ENCODE measurements at places on chromosomes 5 and 9.

GRCh38 chr9:124330011-124330697 is 72.4 kb downstream of the NEK6 start:
- DNase-seq, result no peak

DNA sequence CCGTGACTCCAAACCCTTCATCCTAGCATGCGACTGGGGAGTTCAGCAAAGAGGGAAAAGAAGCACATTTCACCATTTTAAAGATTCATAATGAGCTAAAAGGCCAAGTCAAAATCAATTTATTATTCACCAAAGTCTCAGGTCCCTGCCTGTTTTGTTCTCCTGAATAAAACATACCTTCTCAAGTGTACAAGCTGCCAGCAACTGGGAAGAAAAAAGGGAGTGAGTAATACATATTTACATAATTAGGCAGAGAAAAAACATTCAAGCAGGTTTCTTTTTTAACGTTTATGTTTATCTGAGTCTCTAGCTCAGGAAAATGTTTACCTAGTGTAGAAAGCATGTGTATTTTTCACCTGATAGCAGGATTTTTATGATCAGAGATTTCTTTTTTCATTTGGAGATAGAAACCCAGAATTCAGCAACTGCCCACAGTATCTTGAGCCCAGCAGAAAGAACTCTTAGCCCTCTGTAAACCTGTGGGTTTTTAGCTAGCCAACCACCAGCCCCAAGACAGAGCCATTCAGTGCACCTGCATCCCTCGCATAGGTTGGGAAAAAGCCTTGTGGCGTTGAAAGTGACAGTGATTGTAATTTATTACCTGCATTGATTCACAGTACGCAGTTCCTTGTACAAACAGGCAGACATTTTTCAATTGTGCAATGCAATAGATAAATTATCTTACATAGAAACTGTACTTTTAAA is 117.9 kb upstream of the GRIA1 start:
- DNase-seq, result no peak

DNA sequence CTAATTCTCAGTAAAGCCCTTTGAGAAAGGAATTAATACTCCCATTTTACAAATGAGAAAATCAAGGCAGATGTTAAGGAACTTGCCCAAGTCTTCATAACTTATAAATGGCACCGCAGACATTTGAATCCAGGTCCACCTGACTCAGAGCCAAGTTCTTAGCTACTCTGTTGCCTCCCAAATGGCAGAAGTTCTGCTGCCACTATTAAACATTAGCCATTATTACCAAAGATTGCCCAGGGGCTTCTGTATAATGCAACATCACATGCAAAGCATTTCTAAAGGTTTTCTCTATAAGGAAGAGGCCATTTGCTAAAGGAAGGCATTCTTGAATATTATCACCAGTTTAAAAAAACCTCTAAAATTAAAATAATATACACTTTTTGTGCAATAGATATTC is 28.3 kb downstream of the TPD52L3 start:
- peak; percentile 44 for DNase-seq

DNA sequence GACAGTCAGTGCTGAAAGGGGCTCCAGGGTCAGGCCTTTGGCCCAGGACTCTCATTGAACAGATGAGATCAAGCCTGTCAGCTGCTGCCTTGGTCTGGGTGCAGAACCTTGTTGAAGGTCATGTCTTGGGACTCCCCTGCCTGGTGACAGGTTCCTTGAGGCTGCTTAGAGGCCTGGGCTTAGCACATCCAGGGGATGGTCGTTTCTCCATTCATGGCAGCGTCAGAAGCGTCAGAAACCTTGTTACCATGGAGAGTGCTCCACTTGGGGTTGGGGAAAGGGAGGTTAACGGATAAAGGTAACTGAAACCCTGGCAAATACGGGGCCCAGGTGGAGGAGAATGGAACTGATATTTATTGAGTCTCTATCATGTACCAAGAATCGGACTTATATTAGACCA is 8.8 kb downstream of the ARPC5L start:
- no peak for DNase-seq

GRCh38 chr9:130333041-130333711 is 67.6 kb downstream of the HMCN2 start:
- DNase-seq, result no peak

DNA sequence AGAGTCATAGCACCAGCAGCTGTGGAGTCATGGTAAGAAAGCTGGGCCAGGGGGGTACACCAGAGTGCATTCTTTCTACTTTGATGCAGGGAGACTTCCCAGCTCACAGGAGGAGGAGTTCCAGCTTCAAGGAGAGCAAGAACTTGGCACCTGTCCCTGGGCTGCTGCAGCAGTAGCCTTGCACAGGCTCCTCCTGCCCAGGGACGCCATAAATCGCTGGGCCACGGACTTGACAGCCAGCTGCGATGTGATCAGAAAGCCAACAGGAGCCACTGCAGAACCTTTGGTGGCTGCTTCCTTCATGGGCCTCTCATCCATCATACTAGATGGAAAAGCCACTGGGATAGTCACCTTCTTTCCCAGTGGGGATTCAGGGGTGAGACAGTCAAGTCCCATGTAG is 234.7 kb downstream of the NMUR2 start:
- no peak for DNase-seq

DNA sequence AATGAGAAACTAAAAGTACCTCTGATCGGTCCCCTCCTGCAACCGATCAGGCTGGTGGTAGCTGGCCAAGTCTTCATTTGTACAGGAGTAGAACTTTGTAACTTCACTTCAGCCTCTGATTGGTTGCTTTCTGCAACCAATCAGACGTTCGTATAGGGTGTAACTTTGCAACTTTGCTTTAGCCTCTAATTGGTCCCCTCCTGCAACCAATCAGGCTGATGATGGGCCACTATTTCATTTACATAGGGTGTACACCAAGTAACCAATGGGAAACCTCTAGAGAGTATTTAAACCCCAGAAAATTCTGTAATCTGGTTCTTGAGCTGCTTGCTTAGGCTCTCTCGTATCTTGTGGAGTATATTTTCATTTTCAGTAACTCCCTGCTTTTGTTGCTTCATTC is 445.5 kb downstream of the MED10 start:
- DNase-seq, result no peak

- no peak for DNase-seq
Measured at GRCh38 chr9:134930398-134930797, 12.7 kb upstream of the FCN1 start.

- DNase-seq, result peak; percentile 18
Measured at GRCh38 chr5:130571076-130571475, 594.0 kb downstream of the HINT1 start.

GRCh38 chr5:64458948-64459347 is 46.9 kb upstream of the RGS7BP start:
- no peak for DNase-seq

- DNase-seq, result no peak
Measured at GRCh38 chr5:68224509-68225187, 9.1 kb downstream of the PIK3R1 start.

GRCh38 chr5:30343707-30344106 is 849.8 kb upstream of the CDH6 start:
- DNase-seq, result no peak

- no peak for DNase-seq
Measured at GRCh38 chr9:98894761-98895160, 48.9 kb upstream of the COL15A1 start.

- DNase-seq, result no peak
Measured at GRCh38 chr5:138490648-138491283, 25.5 kb downstream of the EGR1 start.

- DNase-seq, result peak; percentile 89
Measured at GRCh38 chr9:114383521-114384231, 4.1 kb downstream of the AKNA start.

DNA sequence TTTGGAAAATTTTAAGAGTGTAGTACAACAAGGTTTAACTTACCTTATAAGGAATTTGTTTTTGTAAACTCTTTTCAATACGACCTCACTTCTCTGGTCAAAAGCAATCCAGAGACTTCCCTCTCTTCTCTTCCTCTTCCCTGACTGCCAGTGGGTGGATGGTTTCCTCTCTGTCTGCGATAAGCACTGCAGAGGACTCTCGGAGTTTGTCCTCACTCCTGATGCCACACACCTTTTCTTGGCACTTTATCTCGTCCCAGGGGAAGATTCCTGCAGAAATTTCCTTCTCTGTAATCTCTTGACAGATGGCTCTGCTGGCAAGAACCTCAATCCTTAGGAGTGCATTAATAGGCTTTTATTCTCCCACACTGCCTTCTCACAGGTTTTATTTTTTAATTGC is 641.6 kb downstream of the NR2F1-AS1 start:
- no peak for DNase-seq

DNA sequence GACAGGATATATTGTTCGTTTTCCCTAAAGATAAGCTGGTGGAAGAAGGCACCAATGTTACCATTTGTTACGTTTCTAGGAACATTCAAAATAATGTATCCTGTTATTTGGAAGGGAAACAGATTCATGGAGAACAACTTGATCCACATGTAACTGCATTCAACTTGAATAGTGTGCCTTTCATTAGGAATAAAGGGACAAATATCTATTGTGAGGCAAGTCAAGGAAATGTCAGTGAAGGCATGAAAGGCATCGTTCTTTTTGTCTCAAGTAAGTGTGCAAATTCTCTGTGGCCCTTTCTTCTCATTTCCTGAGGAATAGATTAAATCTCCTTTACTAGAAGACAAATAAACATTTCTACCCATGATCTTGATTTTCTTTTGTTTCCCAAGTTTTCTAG is 38.0 kb downstream of the OSMR start:
- peak; percentile 83 for DNase-seq

DNA sequence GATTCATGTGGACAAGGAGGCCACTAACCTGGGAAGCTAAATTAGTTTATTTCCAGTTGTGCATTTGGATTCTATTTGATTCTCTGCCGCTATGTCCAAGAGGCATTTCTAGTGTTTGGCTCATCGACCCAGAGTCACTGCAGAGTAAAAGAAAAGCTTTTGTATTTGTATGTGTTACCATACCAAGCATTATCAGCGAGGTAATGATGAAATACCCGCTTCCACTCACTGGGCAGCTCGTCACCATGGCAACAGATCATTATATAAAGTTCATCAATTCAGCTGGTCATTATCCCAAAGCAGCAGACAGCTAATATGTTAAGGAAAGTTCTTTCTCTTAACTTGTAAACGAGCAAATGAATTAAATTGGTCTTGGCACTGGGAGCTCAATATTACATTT is 380.3 kb downstream of the SEMA5A start:
- DNase-seq, result no peak

DNA sequence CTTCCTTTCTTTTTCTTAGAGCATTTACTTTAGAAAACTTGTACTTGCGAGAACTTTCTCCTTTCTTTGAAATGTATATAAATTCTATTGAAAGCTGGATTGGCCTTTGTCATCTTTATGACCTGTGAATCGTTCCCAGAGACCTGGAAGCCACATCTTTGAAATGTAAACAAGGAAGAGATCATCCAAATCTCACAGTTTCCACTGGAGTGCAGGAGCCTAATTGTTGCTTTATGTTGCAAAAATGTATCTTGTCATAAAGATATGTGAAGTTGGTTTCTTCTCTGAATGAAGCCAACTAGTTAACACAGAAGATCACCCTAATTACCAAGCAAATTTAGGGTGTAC is 1101.8 kb downstream of the TAF11L14 start:
- no peak for DNase-seq

DNA sequence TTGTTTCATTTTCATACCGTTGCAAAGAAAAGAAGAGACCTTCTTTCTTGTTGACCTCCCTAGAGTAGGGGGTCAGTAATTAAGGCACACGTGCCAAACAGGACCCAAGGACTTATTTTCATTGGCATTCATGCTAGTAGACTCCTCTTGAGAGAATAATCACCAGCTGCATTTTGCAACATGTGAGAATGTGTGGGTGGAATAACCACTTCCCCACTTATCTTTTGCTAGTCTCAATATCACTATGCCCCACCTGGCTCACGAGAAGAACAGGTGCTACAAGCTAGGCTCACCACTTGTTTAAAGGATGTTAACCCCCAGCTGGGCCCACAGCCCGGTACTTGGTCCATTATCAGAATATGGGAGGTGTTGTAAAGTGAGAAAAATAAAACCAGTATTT is 460.7 kb upstream of the MEF2C start:
- no peak for DNase-seq

- DNase-seq, result no peak
Measured at GRCh38 chr5:173920866-173921555, 32.9 kb downstream of the CPEB4 start.

- DNase-seq, result no peak
Measured at GRCh38 chr9:89400403-89401116, 82.3 kb downstream of the SECISBP2 start.

DNA sequence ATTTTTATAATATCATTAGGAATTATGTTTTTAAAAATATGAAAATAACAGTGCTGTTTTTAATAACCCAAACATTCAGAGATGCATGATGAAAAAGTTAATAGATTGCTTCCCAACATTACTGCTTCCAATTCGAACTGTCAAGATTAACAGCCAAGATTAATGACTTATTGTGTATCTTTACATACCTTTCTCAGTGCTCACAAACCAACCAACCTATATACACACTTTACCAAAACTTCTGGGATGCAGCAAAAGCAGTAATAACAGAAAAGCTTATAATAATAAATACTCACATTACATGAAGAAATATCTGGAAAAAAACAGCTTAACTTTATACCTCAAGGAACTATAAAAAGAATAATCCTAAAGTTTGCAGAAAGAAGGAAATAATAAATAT is 82.1 kb downstream of the TMEM232 start:
- no peak for DNase-seq

DNA sequence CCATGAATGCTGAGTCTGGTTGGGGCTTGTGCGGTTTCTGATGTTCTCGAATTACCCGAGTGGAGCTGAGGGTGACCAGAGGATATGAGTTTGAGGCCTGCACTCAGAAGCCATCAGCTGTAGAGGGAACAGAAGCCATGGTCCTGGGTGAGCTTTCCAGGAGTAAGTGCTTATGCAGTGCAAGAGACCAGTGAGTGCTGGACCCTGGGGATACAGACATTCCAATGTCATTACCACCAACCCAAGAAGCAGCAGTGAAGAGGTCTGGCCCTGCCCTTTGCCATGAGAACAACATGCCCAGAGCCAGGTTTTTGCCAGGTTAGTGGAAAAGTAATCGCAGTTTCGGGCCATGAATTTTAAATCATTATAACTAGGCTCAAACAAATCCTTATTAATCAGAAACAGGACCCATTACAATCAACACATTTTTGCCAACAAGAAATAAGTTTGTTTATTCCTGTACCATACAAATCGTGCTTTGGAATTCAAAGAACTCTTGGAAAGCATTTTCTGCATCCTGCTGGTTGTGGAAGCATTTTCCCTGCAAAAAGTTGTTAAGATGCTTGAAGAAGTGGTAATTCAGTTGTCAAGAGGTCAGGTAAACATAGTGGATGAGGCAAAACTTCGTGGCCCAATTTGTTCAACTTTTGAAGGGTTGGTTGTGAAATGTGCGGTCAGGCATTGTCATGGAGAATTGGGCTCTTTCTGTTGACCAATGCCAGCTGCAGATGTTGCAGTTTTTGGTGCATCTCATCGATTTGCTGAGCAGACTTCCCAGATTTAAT is 154.6 kb downstream of the SYK start:
- no peak for DNase-seq

GRCh38 chr9:122276096-122276495 is 11.4 kb downstream of the MRRF start:
- no peak for DNase-seq
